Stimulated activated CD8-positive, alpha-beta memory T cell treated with anti-CD3 and anti-CD28 coated beads, Interleukin-7, amount 100 ng/mL, for 24 hours (primary cell): ENCODE measurements at places on chromosomes 5 and 9.

DNA sequence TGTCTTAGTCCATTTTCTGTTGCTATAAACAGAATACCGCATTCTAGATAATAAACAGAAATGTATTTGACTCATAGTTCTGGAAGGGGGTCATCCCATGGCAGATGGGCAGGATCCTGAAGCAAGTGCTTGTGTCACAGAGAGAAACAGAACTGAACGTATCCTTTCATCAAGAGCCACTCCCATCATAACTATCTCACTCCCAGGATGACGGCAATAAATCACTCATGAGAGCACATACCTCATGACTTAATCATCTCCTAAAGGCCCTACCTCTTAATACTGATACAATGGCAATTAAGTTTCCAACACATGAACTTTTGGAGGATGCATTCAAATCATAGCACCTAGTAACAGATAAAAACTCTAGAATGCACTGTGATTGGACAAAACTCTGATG, 142.9 kb downstream of the CAMK4 start:
- no peak for DNase-seq

GRCh38 chr5:151259931-151260330, 6.9 kb downstream of the GM2A start:
- no peak for DNase-seq

GRCh38 chr9:133665535-133665934, 29.4 kb downstream of the DBH start:
- no peak for DNase-seq

- no peak for DNase-seq
Measured at GRCh38 chr5:83025690-83026478, 51.3 kb downstream of the TMEM167A start.

GRCh38 chr5:10438301-10438700, 3.4 kb upstream of the ROPN1L start:
- no peak for DNase-seq

DNA sequence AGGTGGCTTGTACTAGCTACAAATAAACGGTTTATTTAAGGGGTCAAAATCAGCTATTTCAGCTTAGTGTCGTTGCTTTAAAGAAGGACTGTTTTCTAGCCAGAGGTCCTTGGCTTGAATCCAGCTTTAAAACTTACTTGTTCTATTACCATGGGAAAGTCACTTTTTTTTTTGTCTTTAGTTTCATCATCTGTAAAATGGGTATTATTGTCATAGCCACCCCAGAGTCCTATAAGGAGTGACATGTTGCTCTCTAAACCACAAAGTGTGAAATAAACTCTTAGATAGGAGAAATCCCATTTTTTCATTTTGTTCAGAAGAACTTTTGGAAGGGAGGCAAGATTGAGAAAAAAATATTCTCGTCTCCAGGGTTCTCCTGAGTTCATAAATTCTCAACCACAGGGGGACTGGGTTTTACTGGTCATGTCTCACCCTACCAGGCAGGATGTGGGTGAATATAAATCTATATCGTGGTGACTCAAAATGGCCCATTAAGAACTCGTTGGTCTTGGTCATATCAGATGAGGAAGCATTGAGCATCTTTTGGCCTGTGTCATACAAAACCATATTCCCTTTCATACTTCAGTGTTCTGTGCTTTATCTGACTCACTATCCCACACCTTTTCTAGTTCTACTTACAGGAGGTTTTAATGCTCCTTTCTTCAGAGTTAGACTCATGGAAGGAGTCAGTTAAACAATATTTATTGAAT, 202.7 kb upstream of the NR3C1 start:
- no peak for DNase-seq

DNA sequence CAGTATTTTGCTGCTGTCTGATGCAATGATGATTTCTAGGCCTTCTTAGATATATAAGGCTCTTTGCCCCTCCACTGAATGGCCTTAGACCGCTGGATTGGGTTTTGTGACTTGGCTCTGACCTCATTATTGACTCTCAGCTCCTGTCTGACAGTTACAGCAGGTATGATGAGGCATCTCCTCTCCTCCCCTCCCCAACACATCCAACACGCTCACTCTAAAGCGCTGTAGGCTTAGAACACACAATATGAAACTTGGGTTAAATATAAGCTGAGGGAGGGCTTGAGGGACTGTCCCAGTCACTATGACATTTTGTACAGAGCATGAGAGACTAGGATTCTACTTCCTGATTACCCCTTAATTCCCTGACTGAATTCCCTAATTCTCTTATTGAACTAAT, 18.8 kb upstream of the CER1 start:
- DNase-seq, result no peak

DNA sequence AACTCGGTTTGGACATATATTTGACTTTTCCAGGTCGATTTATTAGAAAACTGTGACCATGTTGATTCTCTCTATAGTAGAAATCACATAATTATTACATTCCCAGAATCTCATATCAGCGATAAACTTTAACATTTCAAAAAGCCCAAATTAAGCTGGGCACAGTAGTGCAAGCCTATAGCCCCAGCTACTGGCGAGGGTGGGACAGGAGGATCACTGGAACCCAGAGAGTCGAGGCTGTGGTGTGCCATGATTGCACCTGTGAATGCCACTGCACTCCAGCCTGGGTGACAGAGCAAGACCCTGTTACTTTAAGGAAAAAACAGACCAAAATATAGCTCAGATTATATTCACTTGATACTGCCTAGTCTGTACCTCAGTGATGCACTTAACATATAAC, 128.9 kb downstream of the CPLANE1 start:
- no peak for DNase-seq
